Epithelial cell of esophagus (primary cell): ENCODE measurements at places on chromosomes 6 and 20.

DNA sequence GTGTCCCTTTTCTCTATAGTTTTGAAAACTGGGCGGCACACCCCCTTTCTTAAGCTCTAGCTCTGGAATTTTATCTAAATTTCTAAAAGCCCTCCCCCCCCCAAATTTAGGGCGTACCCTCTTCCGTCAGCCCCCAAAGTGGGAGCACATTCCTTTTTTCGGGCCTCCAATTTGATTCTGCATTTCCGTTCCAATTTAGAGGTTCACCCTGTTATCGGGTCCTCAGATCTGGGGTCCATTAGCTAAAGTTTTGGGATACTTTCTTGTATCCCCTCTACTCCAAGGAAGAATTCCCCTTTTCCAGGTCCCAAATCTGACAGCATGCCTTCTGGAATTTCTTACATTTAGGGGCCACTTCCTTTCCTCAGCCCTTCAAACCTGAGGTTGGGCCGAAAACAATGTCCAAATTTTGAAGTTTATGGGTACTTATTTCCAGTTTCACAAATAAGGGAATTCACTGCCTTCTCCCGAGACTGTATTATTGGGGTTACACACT, 796 bp downstream of the PHF20 start:
- no peak for DNase-seq

DNA sequence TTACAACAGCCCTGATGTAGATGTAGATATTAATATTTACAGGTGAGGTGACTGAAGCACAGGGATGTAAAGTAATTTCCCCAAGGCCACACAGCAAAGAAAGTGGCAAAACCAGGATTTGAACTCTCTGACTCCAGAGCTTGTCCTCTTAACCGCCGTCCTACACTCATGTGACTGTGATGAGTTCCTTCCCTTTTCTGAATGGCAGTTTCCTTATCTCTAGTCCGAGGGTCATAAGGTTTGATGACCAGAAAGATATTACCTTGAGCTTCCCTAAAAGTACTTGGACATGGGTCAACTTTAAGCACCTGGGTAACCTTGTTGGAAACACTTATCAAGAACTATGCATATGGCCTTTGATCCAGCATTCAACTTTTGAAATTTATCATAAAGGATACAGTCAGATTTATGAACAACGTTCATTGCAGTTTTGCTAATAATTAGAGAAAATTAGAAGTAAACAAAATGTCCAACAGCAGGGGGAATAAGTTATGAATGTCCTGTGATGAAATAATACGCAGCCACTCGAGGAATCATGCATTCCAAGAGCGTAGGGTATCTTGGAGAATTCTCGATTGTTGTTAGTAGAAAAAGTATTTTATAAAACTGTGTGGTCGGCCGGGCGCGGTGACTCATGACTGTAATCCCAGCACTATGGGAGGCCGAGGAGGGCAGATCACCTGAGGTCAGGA, 2.3 kb upstream of the TLDC2 start:
- DNase-seq: no peak

- no peak for DNase-seq
Observed at GRCh38 chr20:49824206-49824605, 11.6 kb downstream of the SLC9A8 start.

- no peak for DNase-seq
Observed at GRCh38 chr6:140711019-140711613, 1336.7 kb upstream of the CITED2 start.

DNA sequence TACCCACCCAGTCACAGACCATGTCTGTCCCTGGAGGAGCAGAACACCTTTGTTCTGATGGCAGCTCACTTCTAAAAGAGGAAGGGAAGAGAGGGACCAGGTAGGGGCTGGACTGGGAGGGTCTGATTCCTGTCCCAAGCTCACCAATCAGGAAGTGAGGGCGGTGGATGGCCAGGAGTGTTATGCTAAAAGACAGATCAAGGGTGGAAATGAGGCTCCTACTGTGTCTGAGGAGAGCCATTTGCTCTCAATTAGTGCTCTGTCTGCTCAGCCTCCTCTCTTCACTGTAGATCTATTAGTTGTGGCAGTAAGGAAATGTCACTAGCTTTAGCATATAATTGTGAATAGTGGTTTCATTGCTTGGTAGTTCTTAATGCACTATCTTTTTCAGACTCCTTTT, 72.5 kb downstream of the ARMC2 start:
- no peak for DNase-seq

DNA sequence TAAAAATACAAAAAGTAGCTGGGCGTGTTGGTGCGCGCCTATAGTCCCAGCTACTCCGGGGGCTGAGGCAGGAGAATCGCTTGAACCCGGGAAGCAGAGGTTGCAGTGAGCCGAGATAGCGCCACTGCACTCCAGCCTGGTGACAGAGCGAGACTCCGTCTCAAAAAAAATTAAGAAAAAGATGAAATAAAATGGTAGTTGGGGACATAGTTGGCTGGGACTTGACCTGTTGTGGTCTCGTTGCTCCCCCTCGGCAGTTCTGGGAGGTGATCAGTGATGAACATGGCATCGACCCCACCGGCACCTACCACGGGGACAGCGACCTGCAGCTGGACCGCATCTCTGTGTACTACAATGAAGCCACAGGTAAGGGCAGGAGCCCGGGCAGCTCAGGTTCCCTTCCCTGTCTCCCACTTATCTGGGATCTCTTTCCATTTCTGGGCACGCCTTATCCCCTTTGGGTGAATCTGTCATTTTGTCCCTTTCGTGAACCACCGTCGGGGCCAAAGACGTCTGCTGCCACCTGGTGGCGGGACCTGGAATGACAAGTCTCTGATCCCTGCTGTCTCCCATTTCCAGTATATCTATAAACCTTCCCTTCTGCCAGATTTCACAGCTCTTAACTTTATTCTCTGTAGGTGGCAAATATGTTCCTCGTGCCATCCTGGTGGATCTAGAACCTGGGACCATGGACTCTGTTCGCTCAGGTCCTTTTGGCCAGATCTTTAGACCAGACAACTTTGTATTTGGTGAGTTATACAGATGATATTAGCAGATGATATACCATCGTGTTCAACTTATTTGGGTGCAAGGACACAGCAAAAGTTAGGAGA, 2.3 kb downstream of the TUBB start:
- DNase-seq: peak; percentile 80

DNA sequence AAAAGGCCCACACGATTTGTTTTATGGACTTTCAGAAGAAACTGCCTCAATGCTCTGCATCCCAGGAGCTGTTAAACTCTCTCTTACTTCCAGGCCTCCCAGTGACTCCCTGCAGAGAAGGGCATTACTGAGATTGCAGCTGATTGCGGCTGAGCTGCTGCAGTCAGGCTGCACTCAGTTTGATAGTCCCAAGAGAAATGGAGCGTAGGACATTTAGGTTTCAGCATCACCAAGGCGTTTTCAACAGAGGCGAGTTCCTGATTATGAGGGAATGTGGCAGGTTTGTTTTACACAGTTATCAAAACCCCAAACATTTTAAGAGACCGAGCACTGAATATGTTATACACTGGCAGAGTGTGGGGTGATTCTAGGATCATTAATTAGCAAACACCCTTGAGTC, 145.6 kb downstream of the TBX18 start:
- peak; percentile 64 for DNase-seq

DNA sequence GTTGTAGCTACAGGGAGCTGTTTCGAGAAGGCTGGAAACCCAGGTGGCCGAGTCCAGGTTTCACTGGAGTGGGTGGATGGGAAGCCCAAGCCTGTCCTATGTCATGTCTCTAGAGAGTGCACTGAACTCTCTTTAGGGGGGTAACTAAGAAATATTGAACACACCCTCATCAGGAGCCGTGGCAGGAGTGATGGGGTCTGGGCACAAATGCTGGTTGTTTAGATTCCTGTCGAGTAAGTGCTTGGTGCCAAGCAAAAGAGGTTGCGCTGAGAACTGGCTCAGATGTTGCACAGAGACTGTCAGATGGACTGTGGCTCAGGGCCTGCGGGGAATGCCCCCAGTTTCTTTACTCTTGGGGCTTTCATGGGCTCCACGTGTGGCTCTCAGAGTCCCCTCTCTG, 7.3 kb upstream of the FAM209A start:
- DNase-seq: no peak

DNA sequence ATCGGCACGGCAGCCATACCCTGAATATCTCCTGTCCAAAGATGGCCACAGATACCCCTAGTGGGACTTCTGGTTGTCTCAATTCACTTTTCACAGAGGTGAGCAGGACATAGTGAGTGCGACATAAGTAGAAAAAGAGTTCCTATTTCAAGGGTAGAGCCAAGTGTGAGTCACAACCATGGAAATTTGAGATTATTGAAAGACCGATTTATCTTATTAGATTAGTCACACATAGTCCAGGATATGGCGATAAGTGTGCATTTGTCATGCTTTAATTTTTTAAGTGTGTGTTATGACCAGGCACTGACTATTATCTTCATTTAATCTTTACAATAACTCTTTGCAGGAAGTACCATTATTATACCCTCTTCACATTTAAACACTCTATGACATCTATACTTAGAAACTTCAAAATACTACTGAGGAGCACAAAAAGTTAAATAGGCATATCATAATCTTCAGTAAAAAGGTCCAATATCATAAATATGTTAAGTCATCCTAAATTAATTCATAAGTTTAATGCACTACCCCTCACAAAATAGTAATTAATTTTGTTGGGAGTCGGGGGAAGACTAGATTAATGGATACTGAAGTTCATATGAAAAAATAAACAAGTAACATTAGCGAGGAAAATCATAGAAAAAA, 13.4 kb upstream of the TNFAIP3 start:
- DNase-seq: peak; percentile 87

GRCh38 chr20:42378826-42379225, 760.6 kb upstream of the CHD6 start:
- no peak for DNase-seq

DNA sequence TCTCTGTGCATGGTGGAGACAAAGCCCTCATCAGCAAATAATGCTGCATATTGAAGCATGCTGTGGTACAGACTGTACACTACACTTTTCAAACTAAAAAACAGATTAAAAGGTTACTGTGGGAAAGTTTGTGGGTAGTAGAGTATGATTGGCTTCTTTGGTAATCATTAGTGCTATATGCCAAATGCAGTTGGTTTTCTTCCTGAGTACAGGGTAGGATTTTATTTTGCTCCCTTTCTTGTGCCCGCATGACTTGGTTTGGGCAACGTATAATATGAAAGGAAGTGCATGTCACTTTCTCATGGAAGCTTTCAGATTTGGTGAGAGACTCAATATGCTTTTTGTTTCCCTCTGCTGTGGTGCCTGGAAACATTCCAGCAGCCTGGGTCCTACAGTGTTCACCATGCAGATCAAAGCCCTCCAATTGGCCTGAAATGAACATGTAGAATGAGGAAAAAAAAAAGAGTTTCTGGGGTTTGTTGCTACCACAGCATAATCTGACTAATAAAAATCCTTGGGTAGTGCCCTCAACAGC, 270.7 kb upstream of the ADGRB3 start:
- DNase-seq: no peak

DNA sequence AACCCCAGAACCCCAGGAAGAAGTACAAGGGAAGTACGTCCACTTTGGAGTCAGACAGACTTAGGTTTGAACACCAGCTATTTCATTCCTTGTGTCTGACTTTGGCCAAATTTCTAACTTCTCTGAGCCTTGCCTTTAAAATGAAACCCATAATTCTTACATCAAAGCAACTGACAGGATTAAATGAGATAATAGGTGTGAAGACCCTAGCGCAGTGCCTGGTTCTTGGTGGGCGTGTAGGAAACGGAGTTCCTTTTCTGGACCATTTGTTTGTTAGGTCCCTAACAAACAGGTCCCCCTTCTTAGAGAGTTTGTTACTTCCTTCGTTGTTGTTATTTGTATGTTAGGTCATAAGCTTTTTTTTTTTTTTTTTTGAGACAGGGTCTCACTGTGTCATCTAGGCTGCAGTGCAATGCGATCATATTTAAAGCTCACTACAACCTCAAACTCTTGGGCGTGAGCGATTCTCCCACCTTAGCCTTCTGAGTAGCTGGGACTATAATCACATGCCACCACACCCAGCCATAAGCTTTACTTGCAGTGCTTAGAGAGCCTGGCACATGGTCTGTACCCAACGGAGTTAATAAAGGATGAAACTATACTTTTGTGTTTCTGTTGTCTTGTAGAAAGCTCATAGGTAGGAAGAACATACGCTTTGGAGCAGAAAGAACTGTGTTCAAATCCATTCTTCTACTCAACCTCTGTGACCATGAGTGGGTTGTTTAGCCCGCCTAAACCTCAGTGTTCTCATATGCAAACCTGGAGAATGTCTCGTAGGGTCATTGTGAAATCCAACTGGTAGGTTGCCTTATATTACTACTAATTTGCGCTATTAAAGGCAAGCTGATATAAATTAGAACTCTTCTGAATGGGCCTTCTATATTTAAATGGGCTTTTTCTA, 21.8 kb upstream of the MROH8 start:
- no peak for DNase-seq

- DNase-seq: no peak
Observed at GRCh38 chr20:17520583-17520982, 10.6 kb downstream of the BFSP1 start.

- no peak for DNase-seq
Observed at GRCh38 chr6:137876547-137876946, 9.5 kb downstream of the TNFAIP3 start.

- DNase-seq: no peak
Observed at GRCh38 chr6:108419934-108420609, 125.2 kb downstream of the AFG1L start.

GRCh38 chr6:108782179-108783041, 65.8 kb upstream of the ARMC2 start:
- DNase-seq: peak; percentile 95

- no peak for DNase-seq
Observed at GRCh38 chr20:44615876-44616603, 33.7 kb downstream of the PKIG start.

DNA sequence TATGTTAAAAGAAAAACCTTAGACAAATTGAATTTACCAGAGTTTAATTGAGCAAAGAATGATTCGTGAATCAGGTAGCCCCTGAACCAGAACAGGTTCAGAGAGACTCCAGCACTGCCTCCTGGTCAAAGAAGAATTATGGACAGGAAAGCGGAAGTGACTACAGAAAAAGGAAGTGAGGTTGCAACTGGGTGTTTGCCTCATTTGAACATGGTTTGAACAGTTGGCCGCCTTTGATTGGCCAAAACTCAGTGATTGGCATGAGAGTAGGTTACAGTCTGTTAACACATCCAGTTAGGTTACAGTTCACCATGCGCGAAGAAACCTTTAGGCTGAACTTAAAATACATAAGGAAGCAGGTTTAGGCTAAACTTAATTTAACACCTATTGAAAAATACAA, 248.8 kb downstream of the TFAP2A start:
- no peak for DNase-seq
